Breast epithelium (tissue), 4 donors: ENCODE measurements at places on chromosomes 3 and 15. TPM values are rescaled to one million over a fixed set of nuclear protein-coding genes. Genes with fewer than 3 reads are reported as not detected.

DNA sequence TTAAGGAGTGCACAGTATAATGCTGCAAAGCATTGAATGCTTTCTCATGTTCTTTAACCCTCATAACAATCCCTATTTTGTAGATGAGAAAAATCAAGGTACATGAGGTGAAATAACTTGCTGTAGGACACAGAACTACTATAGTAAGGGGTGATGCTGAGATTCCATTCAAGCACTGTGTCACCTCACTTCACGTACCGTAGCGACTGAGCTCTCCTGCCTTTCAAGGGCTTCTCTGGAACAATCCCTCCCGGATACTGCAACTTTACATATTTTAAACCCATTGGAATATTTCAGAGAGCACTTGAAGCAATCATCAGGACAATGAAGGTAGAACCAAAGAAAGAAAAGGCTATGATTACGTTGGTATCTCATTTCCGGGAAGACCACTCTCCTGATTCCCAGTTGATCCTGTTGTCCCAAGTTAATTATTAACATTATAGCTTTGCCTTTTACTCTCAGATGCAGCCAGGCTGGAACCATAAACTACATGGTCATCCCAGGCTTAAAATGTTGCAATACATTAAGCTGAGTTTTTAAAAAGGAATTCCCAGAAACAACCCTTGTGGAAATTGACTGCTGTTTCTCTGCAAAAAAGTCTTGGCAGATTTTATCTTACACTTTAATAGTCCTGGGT is 252.2 kb upstream of the IGF1R start:
- no peaks in the 10 kb centered on the region for H3K36me3 ChIP-seq
- DNase-seq, result no peak
- no peaks in the 10 kb centered on the region for H3K4me1 ChIP-seq
- H3K4me3 ChIP-seq, result no peak overlapping the region

GRCh38 chr15:101213147-101213546 is 38.7 kb downstream of the CHSY1 start:
- no peaks in the 10 kb centered on the region for H3K36me3 ChIP-seq
- no peak overlapping the region for H3K4me3 ChIP-seq
- DNase-seq, result no peak

DNA sequence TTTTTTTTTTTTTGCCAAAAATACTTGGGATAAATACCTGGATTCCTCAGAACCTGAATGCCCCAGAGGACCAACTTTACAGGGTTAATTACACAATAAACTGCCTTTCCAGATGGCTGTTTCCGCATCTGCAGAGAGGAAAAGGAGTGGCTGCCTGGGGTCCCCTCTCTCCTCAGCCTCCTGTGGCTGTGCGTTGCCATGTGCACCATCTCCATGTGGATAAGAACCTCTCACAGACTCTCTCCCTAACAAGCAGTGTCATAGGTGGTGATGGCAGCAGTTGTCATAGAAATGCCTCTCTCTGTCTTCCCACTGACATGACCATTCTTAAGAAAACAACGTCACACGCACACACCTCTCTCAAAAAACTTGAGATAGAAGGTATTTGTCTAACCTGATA is 179.4 kb downstream of the RPLP1 start:
- H3K27me3 ChIP-seq, result no peaks in the 10 kb centered on the region
- no peaks in the 10 kb centered on the region for H3K4me1 ChIP-seq
- no peak overlapping the region for H3K4me3 ChIP-seq
- no peaks in the 10 kb centered on the region for H3K36me3 ChIP-seq
- DNase-seq, result no peak

DNA sequence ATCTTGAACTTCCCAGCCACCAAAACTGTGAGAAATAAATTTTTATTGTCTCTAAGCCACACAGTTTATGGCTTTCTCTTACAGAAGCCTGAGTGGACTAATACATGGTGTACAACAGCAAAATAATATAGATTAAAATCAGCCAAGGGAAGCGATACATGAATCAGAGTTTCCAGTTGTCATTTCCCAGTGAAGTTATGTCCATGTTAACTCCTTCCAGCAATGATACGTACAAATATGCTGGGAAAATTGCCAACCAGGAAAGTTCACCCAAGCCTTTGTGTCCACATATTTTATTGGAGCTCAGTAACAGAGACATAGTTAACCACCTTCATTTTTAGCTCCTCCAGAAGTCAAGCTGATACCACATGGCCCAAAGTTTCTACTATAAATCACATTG is 280.9 kb upstream of the KCNMB2 start:
- H3K27me3 ChIP-seq, result no peaks in the 10 kb centered on the region
- DNase-seq, result no peak
- no peak overlapping the region for H3K27ac ChIP-seq

- peaks cover 14% of the 10 kb centered on the region for H3K4me1 ChIP-seq
- no peaks in the 10 kb centered on the region for H3K27me3 ChIP-seq
- no peak for DNase-seq
- peak overlapping the region; percentile 60 for H3K27ac ChIP-seq
- no peak overlapping the region for H3K4me3 ChIP-seq
- H3K36me3 ChIP-seq, result no peaks in the 10 kb centered on the region
Observed at GRCh38 chr3:11565072-11565471, 78.6 kb downstream of the VGLL4 start.

DNA sequence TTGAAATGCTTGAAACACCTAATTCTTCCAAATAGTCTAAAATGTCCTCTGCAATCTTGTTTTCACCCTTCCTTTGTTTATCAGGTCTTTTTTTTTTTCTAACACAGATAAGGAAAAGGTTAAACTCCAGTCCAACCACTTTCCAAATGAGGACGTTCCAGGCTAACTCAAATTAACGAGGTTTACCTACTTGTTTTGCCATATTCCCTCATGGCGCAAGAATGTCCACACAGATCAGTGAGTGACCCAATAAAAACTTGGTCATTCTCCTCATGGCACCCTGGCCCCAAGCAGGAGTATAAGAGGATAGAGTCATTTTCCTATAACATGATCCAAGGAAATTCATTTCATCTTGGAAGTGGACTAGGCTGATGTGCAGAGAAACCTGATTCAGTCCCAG is 6.6 kb upstream of the LIPC start:
- no peak overlapping the region for H3K27ac ChIP-seq
- no peak overlapping the region for H3K4me3 ChIP-seq
- DNase-seq, result no peak
- no peaks in the 10 kb centered on the region for H3K36me3 ChIP-seq

DNA sequence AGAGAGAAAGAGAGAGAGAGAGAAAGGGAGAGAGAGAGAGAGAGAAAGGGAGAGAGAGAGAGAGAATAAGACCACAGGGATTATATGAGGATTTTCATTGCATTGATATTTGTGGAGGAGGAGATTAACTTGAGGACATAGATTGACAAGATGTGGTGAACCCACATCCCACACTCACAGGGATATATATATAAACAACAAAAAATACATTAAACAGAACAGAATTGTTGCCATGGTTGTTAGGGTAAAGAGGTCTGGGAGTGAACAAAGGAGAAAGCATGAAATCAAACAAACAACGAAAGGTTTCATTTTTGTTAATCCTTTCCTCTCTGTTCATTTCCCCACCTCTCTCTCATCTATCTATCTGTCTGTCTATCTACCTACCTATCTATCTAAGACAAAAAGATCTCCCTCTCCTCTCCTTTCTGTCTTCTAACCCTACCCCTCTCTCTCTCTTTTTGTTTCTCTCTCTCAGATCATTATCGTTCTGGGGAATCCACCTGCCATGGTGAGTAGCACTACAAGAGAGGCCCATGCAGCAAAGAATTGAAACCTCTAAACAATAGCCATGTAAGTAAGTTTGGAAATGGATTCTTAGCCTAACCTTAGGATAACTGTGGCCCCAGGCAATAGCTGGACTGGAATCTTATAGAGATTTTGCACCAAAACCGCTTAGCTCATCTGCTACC is 280.9 kb downstream of the RAP2B start:
- H3K4me3 ChIP-seq, result no peak overlapping the region
- H3K27ac ChIP-seq, result no peak overlapping the region
- no peak for DNase-seq
- H3K4me1 ChIP-seq, result no peaks in the 10 kb centered on the region

ARL14 gene
- not detected for total RNA-seq

GPR156 gene
- 0.64 TPM for total RNA-seq

CCRL2 gene
- total RNA-seq, result 9.2 TPM

SLC28A2 gene
- total RNA-seq, result not detected
